ENCODE measurements at places on chromosomes 4 and X.

DNA sequence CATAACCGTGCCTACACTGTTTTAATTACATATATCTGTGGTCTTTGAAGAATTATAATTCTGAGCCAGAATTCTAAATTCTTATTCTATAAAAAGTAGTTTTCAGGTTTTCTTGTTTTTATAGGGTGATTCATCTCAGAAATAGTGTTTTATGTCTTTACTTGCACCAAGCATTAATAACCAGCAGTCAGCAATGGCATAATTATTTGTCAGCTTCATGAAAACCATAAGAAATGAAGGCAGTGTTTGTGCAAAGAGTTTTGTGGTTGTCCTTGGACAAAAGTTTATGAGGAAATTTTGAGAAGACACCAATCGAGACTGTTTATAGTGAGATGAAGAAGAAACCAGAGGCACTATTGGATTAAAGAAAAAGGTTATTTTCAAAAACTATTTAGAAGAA is 37.2 kb downstream of the EDNRA start:
- no peak overlapping the region for H3K27ac ChIP-seq
- H3K4me1 ChIP-seq = peaks cover 10% of the 10 kb centered on the region
- no peak overlapping the region for H3K4me3 ChIP-seq
- H3K27me3 ChIP-seq = no peaks in the 10 kb centered on the region
- no peak for DNase-seq

DNA sequence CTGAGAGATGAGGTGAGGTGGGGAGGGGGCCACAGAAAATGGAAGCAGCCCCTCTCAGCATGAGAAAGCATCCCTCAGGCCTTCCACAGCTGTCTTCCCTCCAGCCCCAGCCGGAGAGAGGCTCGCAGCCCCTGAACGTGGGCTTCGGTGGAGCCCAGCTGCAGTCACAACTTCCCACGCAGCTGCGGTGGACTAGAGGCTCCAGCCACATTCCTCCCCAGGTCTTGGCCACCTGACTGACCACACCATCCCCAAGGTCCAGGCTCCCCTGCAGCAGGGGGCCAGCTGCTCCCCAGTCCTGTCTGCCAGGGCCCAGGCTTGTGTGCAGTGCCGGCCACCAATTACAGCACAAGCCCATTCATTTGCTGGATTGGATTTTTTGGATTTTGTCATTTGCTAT is 212.3 kb upstream of the BCOR start:
- no peaks in the 10 kb centered on the region for H3K27me3 ChIP-seq
- no peak overlapping the region for H3K4me3 ChIP-seq
- H3K27ac ChIP-seq = no peak overlapping the region
- no peak for DNase-seq

DNA sequence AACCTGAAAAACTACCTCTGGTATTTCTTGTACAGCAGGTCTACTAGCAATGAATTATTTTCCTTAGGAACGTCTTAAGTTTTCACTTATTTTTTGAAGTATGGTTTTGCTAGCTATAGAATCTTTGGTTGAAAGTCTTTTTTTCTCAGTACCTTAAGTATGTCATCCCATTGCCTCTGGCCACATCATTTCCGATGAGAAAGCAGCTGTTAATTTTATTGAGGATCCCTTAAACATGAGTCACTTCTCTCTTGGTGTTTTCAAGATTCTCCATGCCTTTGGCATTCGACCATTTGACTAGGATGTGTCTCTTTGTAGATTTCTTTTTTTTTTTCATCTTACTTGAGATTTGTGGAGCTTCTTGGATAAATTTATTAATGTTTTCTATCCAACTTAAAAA is 803.8 kb upstream of the AMOT start:
- H3K36me3 ChIP-seq = no peaks in the 10 kb centered on the region
- no peak for DNase-seq
- H3K4me3 ChIP-seq = no peak overlapping the region
- no peaks in the 10 kb centered on the region for H3K4me1 ChIP-seq
- no peak overlapping the region for H3K27ac ChIP-seq

DNA sequence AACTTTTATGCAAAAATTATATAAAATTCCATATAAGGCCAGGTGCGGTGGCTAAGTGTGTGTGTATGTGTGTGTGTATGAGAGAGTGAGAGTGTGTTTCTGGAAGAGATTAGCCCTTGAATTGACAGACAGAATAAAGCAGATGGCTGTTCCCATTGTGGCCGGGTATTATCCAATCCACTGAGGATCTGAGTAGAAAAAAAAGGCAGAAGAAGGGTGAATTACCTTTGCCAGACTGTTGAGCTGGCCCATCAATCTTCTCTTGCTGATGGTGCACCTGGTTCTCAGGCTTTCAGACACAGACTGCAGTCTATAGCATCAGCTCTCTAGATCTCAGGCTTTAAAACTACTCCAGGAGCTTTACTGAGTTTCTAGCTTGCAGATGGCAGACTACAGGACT is 92.2 kb upstream of the SLIT2 start:
- no peak overlapping the region for H3K4me3 ChIP-seq
- H3K4me1 ChIP-seq = no peaks in the 10 kb centered on the region
- H3K27ac ChIP-seq = no peak overlapping the region
- no peaks in the 10 kb centered on the region for H3K36me3 ChIP-seq

Measured in tibial artery (tissue), 4 donors.